ENCODE measurements at places on chromosomes 3 and 15.
A peak's percentile ranks its signal among the peaks of the same experiment; 100 is the strongest.

GRCh38 chr3:133117342-133117741 is 79.2 kb downstream of the TMEM108 start:
- no peak for DNase-seq

GRCh38 chr15:98440917-98441316 is 207.4 kb upstream of the IGF1R start:
- DNase-seq, result no peak

GRCh38 chr3:194099215-194099614 is 36.7 kb upstream of the HES1 start:
- no peak for DNase-seq

GRCh38 chr3:160684368-160684740 is 7.4 kb downstream of the ARL14 start:
- DNase-seq, result no peak

- DNase-seq, result no peak
These were observed 44.9 kb downstream of the KLF15 start for GRCh38 chr3:126312341-126312740.

- DNase-seq, result peak; percentile 78
These were observed 192.6 kb upstream of the LYSMD4 start for GRCh38 chr15:99925661-99926461.

GRCh38 chr3:176206809-176207208 is 990.5 kb downstream of the TBL1XR1 start:
- no peak for DNase-seq

GRCh38 chr3:77342027-77342426 is 302.1 kb downstream of the ROBO2 start:
- no peak for DNase-seq

DNA sequence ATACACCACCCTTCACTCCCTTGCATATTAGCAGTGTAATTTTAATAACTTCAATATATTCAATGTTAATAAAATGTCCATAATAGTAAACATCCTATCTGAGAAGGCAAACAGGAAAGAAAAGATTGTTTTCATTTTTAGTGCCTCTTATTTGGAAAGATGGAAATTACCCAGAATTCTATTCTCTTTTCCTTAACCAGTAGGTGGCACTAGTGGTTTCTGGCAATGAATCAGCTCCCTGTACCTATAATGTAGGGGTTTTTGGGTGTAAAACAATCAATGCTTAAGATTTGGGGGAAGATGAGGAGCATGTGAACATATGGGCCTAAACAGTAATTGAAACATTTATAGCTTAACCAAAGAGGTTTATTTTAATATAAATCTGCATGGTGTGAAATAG is 5.7 kb upstream of the SEMA6D start:
- DNase-seq, result no peak

GRCh38 chr15:66567897-66568296 is 2.1 kb upstream of the LCTL start:
- DNase-seq, result no peak

DNA sequence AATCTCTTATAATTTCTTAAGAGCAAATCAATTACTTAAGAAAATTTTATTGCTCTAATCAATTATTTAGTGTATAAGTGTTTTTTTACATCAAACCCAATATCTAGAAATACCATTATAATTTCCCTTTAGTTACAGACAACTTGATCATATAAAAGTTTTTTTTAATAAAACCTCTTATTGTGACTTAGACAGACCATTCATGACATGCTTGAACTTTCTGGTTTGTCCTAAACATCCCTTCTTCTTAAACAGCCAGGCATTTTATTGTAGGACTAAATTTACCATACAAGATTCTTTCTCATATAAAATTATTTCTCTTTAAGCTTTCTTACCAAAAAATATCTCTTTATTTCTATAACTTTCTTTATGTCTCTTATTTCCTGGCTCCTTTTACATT is 164.5 kb downstream of the SUCNR1 start:
- DNase-seq, result no peak

GRCh38 chr3:194906970-194907629 is 221.4 kb downstream of the FAM43A start:
- DNase-seq, result no peak

GRCh38 chr3:111303760-111304159 is 232.1 kb downstream of the NECTIN3 start:
- no peak for DNase-seq

DNA sequence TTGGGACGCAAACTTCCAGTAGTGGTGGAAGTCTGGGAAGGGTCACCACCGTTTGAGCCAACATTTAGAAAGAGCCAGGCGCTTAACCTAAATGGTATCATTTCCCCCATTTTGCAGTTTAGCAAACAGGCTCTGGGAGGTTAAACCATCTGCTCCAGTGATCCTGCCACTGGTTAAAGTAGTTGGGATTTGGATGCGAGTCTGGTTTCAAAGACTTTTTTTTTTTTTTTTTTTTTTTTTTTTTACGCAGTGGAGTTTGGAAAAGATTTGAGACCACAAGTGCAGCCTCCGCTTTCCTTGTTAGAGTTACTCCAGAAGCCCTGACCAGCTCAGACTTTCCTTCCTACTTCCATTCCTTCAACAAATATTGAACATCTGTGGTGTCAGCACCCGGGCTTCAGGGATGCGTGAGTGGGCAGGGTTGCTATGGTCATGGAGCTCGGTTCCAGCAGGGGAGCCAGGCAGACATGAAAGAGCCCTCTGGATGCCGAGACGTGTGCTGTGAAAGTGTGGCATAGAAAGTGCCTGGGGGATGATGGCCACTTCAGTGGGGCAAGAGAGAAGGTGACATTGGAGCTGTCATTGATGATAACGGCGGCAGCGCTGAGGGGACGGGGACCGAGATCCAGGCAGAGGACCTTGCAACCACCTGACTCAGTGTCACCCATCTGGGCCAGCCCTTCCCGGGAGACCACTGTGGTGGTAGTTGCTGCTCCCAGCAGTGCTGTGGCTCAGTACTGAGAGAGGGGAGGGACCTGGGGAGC is 1.1 kb upstream of the RNU6-1 start:
- DNase-seq, result peak; percentile 37

DNA sequence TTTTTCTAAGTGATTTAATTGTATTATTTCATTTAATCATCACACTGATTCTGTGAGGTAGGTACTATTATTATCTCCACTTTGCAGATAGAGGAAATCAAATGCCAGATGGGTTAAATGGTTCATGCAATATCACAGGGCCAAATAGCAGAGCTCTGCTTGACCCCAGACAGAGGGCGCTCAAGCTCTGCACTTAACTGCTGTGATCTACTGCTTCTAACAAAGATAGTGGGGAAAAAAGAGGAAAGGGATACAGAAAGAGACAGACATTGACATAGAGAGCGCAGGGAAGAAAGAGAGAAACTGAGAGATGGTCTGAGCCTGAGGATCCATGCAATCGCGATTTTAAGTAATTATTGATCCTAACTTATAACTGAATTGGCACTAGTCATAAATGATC is 279.1 kb upstream of the THRB start:
- DNase-seq, result peak; percentile 48

- no peak for DNase-seq
These were observed 983 bp upstream of the ALAS1 start for GRCh38 chr3:52196977-52197376.

All from activated naive CD4-positive, alpha-beta T cell treated with anti-CD3 and anti-CD28 coated beads for 36 hours (primary cell).